ENCODE measurements at places on chromosomes 11 and 22.

- DNase-seq, result no peak
These were observed 92.3 kb upstream of the FGF3 start for GRCh38 chr11:69911310-69912160.

GRCh38 chr11:86954269-86955110 lies 705 bp downstream of the FZD4 start:
- no peak for DNase-seq

DNA sequence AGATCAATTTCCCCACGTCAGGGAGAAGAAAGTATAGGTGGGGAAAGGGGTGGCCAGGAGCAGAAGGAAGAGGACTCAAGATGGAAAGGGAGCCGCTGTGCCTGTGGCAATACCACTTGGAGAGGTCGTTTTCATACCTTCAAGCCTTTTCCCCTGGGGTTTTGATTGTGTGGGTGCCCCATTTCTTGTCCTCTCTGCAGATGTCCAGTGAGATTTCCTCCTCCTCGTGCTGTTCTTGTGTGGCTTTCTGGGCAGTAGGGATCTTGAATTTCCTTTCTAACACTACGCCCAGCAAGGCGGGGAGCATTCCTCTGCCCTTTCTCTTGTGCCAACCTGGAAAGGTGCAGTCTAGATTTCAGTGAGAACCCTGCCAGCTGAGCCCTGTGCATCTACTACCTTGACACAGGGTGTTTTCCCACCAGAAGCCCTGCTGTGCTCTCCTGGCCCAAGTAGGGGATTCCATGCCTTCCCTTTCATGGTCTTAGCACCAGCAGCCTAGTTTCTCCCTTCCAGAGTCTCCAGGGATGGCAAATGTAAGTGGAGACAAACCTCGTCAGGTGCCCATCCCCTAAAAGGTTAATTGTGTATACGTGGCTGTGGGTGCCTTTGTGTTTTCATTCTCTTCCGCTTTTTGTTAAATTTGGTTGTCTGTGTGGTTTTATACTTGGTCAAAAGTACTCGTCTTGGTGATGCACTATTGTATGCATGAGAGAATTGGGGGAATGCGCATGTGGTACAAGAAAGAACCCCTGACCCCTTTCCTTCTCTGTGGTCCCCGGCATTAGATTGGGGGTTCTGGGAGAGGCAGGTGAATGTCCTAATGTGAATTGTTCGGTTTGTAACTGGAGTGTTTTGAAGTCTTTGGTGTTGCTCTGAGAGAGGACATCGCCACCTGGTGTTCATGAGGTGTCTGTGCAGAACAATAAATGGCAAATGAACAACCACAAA lies 71.4 kb upstream of the MPEG1 start:
- DNase-seq, result peak; percentile 36

GRCh38 chr11:76071090-76071489 lies 135.2 kb downstream of the WNT11 start:
- no peak for DNase-seq

GRCh38 chr11:46445192-46445919 lies 53.8 kb upstream of the CHRM4 start:
- no peak for DNase-seq

GRCh38 chr11:64855596-64856304 lies 11.3 kb upstream of the CDC42BPG start:
- DNase-seq, result no peak

GRCh38 chr11:120658071-120658423 lies 146.5 kb downstream of the GRIK4 start:
- no peak for DNase-seq

DNA sequence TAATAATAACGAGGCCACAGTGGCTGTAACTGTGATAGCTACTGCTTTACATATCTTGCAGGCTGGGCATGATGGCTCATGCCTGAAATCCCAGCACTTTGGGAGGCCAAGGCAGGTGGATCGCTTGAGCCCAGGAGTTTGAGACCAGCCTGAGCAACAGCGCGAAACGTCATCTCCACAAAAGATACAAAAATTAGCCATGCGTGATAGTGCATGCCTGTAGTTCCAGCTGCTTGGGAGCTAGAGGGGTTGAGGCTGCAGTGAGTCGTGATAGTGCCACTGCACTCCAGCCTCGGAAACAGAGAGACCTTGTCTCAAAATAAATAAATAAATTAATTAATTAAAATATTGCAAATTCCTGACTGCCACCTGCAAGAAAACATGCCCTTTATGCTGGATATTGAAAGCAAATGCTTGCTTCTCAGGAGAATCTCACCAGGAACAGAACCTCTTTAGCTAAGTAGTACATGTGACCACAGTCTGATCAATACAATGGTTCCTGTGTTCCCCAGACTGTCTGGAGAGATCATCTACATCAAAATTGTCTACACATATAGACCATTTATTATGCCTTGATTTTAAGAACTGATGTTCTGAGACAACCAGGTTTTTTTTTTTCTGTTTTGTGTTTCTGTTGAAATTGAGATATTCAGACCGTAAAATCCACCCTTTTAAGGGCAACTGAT lies 6.3 kb downstream of the ZBTB3 start:
- no peak for DNase-seq

DNA sequence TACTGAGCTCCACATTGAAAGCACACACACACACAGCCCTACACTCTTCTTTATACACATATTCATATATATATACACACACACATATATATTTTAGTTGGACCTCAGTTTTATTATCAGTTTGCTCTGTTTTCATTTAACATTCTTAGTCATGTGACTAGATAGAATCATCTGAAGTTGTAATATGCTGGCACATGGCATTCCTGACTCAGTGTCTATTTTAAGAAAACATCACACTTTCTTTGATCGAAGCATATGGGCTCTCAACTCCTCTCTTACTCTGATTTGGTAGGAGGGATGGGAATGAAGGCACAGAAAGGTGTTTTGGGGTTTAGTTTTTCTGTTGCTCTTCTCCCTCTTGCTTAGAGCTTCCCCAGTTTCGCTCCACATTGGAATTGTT lies 24.8 kb downstream of the AMOTL1 start:
- DNase-seq, result no peak

DNA sequence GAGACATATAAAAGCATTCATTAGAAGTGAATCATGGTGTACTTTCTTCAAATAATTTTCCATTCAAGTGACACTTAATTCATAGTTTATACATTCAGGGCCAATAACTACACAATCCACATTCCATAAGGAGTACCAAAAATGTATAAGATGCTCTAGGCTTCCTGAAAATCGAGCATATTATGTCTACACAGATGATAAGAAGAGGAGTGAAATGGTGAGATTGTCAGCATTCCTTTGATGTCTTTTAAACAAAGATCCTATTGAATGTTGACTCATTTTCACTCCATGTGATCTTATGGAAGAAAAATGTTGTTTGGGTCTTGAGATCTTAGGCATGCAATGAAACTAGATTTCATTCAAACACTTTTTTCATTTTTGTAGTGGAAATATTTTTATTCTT lies 843.2 kb downstream of the KCNA4 start:
- no peak for DNase-seq

DNA sequence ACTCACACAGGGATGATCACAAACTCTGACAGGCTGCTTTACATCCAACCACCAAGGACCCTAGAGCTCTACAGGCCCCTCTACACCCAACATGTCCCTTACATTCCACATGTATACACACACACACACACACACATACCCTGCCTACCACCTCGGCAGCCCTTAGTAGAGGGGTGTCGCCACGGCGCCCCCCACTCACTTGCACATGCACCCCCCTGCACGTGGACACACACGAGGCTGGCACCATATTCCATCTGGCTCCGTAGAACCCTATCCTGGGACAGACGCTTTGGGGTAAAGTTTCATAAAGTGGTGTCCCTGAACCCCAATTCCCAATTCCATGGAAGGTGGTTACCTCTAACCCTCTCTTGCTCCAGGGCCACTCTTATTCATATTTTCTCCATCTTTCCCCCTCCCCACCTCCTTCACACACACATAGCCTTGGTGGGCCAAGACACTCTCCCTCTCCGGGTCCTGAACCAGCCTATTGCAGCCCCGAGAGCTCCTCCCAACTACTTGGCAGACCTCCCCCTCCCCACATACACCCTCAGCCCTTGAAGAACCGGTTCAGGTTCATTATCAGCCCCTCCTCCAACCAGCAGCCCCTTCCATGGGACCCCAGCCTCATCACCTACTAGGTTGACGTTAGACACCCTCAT lies 809 bp downstream of the PDE2A start:
- no peak for DNase-seq

- DNase-seq, result no peak
These were observed 74.2 kb downstream of the MORC2 start for GRCh38 chr22:30894371-30894740.

DNA sequence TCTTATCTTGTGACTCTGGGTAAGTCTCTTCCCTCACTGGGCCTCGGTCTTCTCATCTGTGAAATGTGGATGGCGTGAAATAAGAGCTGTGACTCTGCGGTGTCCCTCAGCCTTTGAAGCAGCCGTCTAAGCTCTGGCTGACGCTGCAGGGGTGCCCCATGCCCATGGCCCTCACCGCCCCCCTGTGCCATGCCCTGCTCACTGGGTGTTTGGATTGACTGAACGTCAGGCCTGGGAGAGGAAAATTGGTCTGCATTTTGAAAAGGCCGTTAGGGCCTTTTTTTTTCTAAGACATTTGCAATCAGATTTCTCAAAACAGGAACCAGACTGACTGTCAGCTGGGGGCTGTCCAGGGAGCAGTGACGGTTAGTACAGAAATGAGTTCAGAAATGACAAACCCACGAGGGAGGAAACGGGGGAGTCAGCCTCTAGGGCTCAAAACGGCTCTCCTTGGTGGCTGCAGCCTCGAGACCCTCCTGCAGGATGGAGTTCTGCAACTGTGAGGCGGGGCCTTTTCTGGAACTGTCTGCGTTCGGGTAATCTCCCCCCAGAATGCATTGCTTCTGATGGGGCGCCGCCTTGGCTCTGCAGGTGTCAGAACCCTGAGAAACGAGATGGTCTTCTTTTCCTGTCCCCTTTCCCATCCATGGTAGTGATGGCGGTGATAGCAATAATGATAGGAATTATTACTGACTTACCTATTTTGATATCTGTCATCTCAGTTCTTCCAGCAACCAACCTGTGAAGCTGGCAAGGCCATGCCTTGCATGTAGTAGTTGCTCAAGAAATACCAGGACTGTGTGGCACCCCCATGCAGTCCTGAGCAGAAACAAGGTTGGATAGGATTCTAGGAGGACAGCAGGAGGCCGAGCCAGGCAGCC lies 2.0 kb downstream of the GRK2 start:
- DNase-seq, result no peak

DNA sequence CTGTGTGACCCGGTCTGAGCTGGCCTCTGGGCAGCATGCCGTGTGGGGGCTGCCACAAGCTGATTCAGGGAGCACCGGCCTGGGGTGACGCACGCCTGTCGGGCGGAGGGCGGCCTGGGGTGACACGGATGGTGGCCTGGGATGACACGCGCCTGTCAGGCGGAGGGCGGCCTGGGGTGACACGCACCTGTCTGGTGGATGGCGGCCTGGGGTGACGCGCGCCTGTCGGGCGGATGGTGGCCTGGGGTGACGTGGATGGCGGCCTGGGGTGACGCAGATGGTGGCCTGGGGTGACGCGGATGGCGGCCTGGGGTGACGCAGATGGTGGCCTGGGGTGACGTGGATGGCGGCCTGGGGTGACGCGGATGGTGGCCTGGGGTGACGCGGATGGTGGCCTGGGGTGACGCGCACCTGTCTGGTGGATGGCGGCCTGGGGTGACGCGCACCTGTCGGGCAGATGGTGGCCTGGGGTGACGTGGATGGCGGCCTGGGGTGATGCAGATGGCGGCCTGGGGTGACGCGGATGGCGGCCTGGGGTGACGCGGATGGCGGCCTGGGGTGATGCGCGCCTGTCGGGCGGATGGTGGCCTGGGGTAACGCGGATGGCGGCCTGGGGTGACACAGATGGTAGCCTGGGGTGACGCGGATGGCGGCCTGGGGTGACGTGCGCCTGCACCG lies 21.5 kb downstream of the PTDSS2 start:
- no peak for DNase-seq

DNA sequence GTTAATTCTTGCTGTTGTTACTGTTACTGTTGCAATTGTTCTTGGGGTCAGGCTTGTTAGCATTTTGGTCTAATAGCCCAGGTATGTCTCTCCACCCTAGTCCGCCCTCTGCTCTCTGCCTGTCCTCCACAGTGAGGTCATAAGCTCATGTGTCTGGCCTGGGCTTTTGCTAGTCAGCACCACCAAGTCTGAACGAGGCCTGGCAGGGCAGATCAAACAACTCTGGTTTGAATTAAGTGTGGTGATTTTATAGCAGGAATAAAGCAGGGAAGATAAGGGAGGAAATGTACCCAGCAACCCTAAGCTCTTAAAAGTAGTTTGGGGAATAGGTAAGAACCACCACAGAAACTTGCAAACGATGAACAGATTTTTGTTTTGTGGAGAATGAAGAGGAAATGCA lies 98.7 kb downstream of the ABTB2 start:
- no peak for DNase-seq

- no peak for DNase-seq
These were observed 5.0 kb downstream of the MAP6 start for GRCh38 chr11:75663808-75664207.

- no peak for DNase-seq
These were observed 46.2 kb downstream of the BRSK2 start for GRCh38 chr11:1435820-1436467.

DNA sequence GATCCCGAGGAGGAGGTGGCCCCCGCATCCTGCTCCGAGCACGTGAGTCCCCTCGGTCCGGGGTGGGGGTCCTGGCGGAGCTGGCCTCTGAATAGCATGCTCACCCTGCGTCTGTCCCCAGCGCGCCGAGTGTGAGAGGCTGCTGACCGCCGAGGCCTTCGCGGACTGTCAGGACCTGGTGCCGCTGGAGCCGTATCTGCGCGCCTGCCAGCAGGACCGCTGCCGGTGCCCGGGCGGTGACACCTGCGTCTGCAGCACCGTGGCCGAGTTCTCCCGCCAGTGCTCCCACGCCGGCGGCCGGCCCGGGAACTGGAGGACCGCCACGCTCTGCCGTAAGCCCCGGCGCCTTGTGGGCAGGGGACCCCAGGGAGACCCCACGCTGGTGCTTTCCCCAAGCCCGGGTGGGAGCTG lies 3.5 kb downstream of the MUC2 start:
- no peak for DNase-seq

DNA sequence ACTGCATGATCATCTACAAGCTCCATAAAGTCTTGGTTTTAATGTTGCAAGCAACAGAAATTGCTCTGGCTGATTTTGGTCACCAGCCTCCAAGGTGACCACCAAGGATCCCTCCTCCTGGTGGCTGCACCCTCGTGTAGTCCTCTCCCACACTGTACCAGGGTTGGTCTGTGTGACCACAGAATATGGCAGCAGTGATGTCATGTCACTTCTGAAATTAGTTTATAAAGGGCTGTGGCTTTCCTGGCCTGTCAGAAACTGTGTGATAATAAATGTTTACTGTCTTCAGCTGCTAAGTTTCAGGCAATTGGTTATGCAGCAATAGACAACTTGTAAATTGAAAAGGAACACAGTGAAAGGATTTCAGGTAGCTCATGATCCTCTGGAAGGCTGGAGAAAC lies 5.3 kb upstream of the PRDM11 start:
- DNase-seq, result no peak

- no peak for DNase-seq
These were observed 279.8 kb downstream of the DDX10 start for GRCh38 chr11:108944471-108945178.

GRCh38 chr22:50545522-50546325 lies at the start of gene KLHDC7B:
Gene KLHDC7B (plus strand): TSS chr22:50545899. CDS start chr22:50546244, 345 bp downstream.
- no peak for DNase-seq

- DNase-seq, result no peak
These were observed 768.3 kb upstream of the ARHGAP42 start for GRCh38 chr11:99918761-99919160.

GRCh38 chr11:35288309-35288708 lies 131.0 kb downstream of the SLC1A2 start:
- DNase-seq, result no peak

Measured in bone marrow (tissue), 2 donors.